ENCODE measurements at places on chromosomes 7 and 10.
A peak's percentile ranks its signal among the peaks of the same experiment; 100 is the strongest.

GRCh38 chr10:107880185-107880584, 715.7 kb upstream of the SORCS1 start:
- no peak for DNase-seq

- DNase-seq = no peak
Measured at GRCh38 chr7:130384841-130385599, 4.7 kb downstream of the CPA1 start.

- no peak for DNase-seq
Measured at GRCh38 chr10:51397244-51397643, 302.2 kb downstream of the CSTF2T start.

DNA sequence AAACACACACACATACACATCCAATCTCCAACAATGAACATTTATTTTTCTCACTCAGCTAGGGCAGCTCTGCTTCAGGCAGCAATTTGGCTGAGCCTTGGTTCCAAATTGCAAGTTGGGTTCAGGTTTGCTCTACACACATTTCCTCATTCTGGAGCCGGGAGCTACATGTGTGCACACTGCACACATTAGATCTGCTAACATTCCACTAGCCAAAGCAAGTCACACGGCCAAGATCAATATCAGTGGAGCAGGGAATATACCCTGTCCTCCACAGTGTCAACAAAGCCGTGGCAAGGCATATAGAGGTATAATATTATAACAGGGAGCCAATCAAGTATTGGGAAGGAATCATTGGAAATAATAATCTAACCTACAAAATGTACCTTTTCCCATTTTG, 57.5 kb upstream of the PPP1R3C start:
- no peak for DNase-seq

GRCh38 chr7:2116989-2117591, 115.7 kb downstream of the MAD1L1 start:
- no peak for DNase-seq

GRCh38 chr10:26407406-26407969, 30.7 kb upstream of the APBB1IP start:
- no peak for DNase-seq

DNA sequence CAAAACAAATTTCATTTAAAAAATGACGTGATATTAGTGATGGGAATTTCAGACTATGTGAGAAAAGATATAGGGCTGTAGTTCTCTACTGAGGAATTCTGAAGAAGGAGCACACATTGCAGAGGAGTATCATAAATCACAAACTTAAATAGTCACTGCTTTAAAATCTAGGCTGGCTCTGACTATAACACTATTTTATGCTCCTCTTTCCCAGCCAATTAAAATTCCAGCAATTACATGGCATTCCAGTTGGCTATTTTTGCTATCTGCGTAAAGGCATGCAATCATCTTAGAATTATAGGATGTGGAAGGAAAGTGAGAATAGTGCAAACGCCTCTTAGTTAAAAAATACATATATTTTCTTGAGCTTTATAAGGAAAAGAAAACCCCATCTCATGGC, 123.1 kb downstream of the GNAI1 start:
- DNase-seq = no peak

DNA sequence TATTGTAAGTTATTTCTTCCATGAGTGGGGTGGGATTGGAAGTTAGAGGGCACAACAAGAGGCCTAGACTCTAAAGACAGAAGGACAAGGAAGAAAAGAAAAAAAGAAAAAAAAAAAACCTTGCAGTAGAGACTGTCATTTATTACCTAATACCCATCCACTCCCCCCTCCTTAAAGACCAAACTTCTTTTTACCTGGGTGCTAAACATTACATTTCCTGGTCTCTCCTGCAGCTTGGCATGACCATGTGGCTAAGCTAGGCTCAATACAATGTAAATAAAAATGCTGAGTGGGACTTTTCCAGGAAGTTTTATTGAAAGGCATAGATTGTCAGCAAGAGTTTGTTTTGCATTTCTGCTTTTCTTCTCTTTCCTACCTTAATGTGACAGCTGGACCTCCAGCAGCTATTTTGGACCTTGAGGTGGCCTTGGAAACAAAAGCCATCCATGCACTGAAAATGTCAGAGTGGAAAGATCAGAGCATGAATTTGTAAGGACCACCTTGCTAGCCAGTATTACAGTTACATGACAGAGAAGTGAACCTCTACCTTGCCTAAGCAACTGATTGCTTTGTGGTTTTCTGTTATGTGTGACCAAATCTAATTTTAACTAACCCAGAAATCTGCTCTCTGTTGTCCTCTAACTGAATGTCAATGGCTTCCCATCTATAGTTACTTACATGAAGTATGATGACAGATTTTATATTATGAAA, 81.3 kb upstream of the SFMBT2 start:
- DNase-seq = no peak

DNA sequence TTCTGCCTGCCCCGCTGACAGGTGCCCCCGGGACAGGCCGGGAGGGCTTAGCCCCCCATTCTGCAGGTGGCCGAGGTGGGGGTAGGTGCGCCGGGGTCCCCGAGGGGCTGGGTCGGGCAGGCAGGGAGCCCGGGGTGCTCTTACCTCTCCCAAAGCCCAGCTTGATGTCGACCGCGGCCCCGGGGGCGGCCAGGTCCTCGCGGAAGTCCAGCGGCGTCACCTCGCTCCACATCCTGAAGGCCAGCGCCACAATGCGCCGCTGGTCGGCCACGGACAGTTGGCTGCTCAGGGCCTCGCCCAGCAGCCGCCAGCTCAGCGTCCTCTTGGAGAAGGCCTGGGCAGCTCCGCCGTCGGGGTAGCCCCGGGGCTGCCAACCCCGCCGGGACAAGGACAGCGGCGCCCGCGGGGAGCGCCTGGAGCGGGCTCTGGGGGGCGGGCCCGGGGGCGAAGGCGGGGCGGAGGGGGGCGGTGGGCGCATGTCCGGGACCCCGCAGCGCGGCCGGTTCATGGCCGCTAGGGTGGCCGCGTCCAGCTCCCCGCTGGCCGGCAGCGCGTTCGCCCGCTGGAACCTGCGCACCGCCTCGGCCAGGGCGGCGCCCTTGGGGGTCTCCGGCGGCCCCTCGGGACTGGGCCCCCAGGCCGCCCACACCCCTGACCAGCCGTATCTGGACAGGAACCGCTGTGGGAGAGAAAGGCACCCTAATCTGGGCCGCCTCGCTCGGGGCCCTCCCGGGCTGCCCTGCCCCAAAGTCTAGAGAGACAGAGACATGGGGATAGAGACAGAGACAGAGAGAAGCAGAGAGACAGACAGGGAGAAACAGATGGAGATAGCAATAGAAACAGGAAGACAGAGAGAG, 1.7 kb downstream of the MMP21 start:
- no peak for DNase-seq

DNA sequence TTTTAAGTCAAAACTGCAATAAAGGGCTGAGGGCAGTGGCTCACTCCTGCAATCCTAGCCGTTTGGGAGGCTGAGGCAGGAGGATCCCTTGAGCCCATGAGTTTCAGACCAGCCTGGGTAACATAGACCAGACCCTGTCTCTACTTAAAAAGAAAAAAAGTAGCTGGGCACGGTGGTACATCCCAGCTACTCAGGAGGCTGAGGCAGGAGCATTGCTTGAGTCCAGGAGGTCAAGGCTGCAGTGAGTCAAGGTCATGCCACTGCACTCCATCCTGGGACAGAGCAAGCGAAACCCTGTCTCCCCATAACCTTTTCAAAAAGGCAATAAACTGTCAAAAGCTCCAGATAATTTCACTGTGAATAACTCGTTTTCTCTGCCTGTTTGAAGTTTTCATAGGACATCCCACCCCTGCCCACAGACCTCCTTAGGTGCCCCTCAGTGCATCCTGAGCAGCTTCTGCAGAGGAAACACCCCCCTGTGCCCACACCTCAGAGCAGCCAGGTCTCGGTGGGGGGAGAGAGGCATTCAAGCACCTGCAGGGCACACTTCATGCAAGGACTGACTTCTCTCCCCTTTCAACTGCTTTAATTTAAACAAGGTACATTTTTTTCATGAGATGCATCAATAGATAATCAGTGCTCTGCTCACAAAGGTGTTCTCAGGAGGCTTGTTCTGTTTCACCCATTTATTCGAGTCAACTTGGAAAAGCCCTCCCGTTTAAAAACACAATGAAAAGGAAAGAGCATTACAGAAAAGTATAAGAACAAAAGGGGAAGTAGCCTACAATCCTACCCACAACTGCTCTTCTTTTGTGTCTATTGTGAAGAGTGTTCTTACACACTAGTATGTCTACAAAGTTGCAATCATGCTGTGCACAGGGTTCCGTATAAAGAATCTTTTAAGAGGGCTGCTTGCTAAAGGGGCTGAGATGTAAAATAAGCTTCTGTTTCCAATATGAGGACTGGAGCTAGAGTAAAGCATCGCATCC, 104.9 kb downstream of the KMT2E start:
- DNase-seq = no peak

DNA sequence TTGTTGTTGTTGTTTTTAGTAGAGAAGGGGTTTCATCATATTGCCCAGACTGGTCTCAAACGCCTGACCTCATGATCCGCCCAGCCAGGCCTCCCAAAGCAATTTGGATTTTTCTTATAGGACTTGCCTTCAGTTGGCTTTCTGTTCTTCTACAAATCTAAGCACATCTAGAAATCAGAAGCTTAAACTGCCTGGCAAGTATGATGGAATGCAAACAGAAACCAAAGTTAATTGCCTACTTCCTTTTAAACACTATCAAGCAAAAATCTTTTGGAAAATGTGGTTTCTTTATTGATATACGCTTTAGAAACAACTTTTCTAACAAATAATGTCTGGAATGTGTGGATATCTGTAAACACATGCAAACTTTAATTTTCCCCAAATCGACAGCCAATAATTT, 64.9 kb downstream of the USP6NL start:
- no peak for DNase-seq

DNA sequence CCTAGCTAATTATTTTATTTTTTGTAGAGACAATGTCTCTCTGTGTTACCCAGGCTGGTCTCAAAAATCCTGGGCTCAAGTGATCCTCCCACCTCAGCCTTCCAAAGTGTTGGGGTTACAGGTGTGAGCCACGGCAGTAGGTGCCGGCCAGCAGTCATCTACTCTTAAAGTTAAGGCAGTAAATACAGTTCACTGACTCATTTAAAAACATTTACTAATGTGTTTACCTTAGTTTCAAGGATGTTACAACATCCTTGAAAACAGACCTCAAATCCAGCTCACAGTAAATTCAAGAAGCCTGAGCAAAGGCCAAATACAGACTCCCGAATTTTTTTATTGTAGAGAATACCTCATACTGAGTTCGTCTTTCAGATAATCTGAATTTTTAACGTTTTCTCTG, 29.6 kb upstream of the ABCB4 start:
- no peak for DNase-seq

DNA sequence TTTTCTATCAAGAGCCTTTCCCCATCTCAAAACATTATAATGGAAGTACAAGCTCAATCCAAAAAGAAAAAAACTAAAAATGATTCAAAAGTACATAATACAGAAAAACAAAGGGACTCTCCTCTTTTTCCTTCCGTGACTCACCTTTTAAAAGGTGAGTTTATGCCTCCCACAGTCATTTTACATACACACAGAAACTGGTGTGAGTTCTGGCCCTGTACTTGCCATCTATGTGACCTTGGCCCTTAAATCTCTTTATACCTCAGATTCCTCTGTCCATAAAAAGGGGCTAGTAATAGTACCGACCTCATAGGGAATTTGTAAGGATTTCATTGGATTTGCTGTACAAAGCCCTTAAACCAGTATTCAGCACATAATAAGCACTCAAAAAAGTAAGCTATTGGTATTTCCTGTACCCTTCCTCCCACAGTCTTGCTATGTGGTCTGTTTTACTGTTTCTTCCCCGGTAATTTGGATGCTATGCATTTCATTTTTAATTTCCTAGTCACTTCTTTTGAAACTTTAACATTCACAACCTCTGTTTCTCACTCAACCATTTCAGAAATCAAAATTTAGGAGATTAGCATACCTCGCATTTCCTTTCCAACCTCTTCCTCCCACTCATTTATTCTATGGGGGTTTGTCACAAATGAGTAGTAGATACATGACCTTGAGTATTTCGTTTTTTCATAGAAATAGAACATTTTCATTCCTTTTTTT, 39.0 kb downstream of the STK17A start:
- no peak for DNase-seq

- DNase-seq = peak; percentile 47
Measured at GRCh38 chr7:158695726-158696452, 8.7 kb downstream of the NCAPG2 start.

DNA sequence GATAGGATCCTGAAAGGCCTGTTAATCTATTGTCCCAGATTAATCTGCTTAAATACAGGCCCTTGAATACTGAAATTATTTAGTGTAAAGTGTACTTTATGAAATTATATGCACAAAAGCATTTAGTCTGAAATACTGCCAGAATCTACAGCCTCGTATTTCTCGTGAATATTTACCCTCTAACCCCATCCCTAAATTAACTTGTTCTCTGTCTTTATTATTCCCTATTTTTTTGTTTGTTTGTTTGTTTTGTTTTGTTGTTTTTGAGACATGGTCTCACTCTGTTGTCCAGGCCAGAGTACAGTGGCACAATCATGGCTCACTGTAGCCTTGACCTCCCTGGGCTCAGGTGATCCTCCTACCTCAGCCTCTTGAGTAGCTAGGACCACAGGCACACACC, 2.7 kb upstream of the CPED1 start:
- no peak for DNase-seq

DNA sequence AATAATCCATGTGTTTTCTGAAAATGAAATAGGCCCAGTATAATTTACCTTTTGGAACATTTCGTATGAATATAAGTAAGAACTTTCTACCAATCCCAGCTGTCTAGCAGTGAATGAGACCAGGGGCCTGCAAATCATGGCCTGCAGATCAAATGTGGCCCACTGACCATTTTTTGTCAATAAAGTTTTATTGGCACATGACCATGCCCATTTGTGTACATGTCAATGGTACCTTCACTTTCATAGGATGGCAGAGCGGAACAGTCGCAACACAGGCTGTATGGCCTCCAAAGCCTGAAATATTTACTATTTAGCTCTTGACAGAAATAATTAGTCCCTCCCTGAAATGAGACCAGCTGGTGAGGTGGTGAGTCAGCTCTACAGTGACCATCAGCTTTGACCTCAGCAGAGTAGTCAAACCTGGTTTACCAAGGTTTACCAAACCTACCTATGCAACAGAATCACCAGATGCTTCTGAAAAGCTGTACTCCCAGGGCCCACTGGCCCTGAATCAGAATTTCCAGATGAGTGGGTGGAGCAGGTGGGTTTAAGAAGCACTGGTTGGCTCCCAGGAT, 13.8 kb upstream of the C10orf90 start:
- DNase-seq = no peak

- DNase-seq = no peak
Measured at GRCh38 chr7:74058486-74058885, 25.1 kb upstream of the LIMK1 start.

Data from activated naive CD4-positive, alpha-beta T cell treated with Interleukin-2 at 50 U/mL for 16 hours (primary cell).